ENCODE measurements at places on chromosomes 3 and 15.

DNA sequence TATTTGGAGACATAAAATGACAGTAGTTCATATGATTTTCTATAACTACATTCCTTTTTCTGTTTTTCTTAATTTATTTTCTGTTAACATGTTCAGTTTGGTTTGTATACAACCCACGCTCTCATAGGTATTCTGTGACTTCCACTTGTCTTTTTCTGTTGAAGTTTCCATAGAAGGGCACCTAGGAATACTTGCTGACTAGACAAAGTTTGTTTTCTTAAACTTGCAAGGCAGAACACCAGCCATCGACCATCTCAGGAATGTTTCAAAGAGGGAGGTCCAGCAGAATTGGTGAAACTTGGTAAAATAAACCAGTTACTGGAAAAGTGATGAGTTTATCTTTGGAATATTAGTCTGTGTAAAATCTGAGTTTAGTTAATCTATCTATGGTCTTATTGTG is 403.2 kb upstream of the CADM2 start:
- DNase-seq, result no peak

GRCh38 chr3:143972505-143973258 is 1.1 kb downstream of the DIPK2A start:
- DNase-seq, result peak; percentile 67

DNA sequence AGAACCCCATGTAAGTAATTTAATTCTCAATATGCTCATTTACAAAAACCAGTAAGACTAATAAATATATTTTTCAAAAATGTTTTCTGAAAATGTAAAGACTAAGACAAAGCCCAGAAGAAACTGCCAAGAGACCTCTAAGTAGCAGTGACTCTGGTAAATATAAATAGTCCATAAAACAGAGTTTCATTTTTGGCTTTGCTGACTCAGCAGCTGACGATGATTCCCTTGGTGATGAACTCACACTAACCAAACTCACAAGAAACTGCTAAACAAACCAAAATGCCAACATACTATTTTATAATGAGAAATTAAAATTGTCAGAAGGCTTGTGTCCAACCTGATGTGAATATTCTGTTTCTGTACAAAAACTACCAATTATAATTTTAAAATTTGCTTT is 31.5 kb upstream of the IMPG2 start:
- DNase-seq, result peak; percentile 28

GRCh38 chr3:84074767-84075166 is 884.0 kb upstream of the CADM2 start:
- no peak for DNase-seq

- no peak for DNase-seq
These were observed 13.3 kb downstream of the GYG1 start for GRCh38 chr3:149004622-149005021.

DNA sequence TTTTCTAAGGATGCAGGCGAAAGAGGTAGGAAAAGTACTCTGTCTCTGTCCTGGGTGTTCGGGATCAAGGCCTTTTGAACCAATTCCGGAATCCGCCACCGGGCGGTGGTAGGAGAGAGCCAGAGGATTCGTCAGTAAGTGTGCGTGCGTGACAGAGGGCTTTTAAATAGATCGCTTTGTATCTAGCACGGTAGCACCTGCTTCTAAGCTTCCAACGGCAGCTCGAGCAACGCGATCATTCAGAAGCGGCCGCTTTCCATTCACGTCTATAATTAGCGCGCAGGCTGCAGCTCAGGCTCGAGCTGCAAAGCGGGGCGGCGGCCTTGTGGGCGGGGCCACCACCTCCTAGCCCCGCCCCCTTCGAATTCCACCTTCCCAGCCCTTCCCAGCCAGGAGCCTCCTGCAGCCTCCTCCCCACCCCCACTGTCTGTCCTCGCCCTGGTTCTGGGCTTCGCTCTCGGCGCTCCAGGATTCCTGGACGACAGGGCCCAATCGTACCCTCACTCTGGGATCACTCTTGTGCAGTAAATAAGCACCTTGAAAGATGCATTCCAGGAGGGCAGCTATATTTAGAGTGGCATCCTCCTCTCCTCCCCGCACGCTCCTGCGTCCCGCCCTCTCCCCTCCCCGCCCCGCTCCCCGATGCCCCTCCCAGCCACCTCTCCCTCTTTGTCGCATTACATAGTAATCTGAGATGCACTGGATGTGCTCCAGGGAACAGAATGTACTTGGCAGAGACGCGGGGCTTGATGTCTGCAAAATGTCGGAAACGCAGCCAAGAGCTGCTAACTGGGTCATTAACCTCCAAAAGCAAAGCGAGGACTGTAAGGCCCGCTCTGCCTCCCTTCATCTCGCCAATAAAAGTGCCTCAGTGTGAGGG is 224.1 kb upstream of the TPRG1 start:
- DNase-seq, result peak; percentile 95

DNA sequence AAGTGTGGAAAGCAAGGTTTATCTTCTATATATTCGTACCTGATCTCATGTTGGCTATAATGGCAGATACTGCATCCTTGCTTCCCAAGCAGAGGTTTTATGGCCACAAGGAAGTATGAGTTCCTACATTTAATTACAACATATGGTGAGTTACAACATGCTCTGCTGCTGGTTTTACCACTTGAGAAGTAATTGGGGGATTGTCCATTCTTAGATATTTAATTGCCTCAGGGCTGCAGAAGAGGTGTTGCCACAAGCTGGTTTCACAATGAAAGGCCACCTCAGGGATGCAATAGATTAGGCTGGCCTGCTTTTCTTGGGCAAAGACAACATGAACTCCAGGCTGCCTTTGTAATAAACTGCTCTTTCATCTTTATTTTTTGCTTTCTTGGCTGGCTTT is 48.6 kb downstream of the RAP2B start:
- DNase-seq, result peak; percentile 71

GRCh38 chr3:141051443-141052200 is 475 bp downstream of the SPSB4 start:
- DNase-seq, result no peak

GRCh38 chr3:57292897-57293526 is 527 bp upstream of the ASB14 start:
- no peak for DNase-seq

DNA sequence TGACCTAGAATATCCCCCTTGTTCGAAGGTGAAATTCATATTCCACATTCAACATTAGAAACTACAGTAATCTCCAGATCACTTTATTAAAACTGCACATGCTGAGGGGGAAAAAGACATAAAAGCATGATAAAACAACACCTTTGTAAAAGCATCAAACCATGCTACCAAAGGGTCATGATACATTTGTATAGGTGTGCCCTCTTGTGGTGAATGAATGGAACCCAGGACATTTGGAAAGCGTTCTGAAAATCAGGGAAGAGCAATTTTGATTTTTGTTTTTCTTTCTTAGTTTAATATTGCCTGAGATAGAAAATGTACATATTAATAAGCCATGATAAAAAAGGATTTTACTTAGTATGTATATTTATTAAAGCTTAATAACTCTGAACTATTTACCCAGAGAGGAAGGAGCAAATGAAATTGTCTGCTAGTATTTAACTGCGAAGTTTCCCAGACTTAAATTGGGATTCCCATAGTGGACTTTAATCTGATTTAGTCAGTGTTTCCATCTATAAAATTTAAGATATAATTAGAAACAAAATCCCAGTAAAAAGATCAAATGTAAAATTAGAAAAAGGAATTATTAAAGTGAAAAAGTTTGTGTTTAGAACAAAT is 105.8 kb upstream of the ARL6 start:
- peak; percentile 21 for DNase-seq

- peak; percentile 99 for DNase-seq
These were observed 115.0 kb upstream of the ABHD17C start for GRCh38 chr15:80580106-80580505.

GRCh38 chr3:127762787-127763105 is 59.6 kb downstream of the MGLL start:
- DNase-seq, result no peak

- peak; percentile 65 for DNase-seq
These were observed 1.1 kb downstream of the HHATL start for GRCh38 chr3:42701371-42702065.

DNA sequence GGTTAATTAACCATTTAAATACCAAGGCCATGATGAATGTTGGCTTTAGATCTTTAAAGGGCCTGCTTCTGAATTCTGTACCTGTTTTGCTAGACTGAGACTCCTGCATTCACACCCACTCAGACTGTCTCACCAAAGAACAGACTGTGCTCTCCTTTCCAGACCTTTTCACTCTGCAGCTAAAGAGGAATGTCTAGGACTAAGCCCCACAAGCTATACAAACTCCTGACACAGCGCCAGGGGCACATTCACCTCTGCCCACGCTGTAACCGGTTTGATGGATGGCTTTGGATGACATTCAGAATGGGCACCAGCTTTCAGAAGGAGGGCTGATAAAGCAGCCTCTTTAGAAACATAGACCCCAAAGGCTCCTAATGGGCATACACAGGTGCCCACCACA is 200.1 kb downstream of the KCNMB2 start:
- no peak for DNase-seq

GRCh38 chr15:80259942-80260510 is 8.0 kb upstream of the CTXND1 start:
- DNase-seq, result no peak

DNA sequence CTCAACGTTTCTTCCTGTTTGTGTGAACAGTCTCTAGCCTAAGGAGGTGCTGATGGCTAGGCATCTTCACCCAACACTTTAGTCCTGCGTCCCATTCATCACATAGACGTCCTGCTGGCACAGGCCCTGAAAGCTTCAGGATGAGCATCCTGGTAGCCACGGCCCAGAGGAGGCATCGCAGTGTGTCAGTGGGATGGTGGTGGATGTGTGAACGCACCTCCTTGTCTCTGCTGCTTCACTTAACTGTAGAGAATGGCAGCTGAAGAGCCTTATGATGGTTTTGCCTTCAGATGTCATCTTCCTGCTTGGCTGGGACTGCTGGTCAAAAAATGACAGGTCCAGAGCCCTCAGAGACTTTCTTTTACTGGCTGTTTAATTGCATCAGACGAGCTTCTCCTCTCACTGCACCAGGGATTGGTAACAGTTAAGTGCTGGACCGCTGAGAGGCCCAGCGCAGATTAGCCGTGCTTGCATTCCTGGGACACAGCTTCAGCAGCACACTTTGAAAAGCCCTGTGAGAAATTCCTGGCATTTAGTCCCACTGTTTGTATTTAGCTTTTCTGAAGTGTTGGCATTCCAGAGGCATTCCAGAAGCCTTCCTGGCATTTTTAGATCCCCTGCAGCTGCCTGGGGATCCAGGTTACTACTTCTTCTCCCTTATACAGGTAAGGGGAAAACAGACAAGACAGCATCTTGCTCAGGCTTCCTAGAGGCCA is 132.4 kb upstream of the PLXNA1 start:
- peak; percentile 29 for DNase-seq

DNA sequence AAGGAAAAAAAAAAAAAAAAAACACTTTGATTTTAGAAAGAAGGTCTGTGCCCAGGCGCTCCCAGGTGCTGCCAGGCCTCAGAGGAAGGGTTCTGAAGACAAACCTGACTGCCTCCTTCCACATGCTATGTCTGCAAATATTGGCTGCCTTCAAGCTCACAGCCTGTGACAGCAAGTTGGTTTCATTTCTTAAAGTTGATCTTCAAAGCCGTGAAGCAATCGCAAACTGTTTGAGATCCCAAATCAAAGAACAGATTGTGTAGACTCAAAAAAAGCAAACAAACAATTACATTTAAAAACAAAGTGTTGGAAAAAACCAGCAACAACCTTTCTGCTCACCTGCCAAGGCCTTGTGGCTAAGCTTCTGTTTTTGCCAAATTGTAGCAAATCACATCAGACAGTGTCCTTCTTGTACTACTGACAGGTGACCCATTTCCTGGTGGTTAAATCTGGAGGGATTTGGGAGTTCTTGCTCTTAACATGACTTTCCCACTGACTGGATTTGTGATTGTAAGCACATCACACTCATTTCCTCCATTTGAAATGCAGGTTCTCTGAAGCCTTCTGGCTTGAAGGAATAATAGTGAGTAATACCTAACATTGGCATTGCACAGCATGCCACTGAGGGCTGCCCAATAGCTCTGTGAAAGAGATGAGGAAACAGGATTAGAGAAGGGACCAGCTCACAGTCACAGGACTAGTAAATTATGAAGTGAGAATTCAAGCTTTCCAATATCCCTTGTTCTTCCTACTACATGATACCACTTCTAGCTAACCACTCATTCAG is 502.4 kb downstream of the LPP start:
- no peak for DNase-seq

DNA sequence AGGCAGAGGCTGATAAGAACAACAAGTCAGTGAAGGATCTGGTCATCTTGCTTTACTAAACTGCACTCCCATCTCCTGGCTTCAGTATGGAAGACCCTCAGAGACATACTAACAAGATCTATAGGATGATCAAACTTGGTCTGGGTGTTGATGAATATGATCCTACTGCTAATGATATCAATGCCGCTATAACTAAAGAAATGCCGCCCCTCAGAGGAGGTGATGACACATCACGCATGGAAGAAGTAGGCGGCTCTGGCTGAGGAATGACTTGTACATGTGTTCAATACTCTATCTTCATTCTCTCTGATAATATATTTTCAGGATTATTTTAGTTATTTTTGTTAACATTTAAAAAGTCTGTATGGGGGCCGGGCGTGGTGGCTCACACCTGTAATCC is 17.5 kb upstream of the EIF2B5 start:
- no peak for DNase-seq

DNA sequence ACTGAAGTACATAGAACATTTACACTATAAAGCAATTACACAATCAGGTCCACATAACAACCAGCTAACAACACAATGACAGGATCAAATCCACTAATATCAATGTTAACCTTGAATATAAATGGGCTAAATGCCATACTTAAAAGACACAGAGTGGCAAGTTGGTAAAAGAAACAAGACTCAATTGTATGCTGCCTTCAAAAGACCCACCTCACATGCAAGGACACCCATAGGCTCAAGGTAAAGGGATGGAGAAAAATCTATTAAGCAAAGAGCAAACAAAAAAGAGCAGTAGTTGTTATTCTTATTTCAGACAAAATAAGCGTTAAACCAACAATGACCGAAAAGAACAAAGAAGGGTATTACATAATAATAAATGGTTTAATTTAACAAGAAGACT is 183.3 kb downstream of the PYDC2 start:
- DNase-seq, result no peak

- DNase-seq, result no peak
These were observed 12.4 kb upstream of the USP3 start for GRCh38 chr15:63491979-63492378.

GRCh38 chr15:77905301-77905920 is 172.1 kb downstream of the TBC1D2B start:
- no peak for DNase-seq

DNA sequence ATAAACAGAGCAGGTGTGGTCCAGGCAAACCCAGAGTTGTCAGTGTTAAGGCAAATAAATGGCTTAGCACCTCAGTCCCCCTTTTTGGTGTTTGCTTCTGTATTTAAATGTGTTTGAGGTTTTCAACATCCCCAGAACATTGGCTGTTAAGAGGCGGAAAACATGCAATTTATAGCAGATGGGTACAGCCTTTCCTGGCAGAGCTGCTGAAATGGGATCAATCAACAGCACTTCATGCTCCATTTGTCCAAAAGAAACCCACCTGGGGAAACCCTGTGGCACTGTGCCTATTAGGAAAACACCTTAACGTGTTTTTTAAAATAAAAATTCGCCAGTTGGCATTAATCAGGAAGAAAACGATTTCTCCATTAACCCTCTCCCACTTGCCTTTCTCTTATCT is 135.4 kb downstream of the MCTP2 start:
- no peak for DNase-seq

GRCh38 chr3:75049533-75049932 is 435.1 kb upstream of the CNTN3 start:
- no peak for DNase-seq

GRCh38 chr15:61057376-61057775 is 171.7 kb downstream of the RORA start:
- DNase-seq, result no peak

Measured in RPMI7951 (cell line).